Right renal pelvis (tissue), 4 donors: ENCODE measurements at places on chromosomes 5 and 9. TPM values are rescaled to one million over a fixed set of nuclear protein-coding genes. Genes with fewer than 3 reads are reported as not detected.
A peak's percentile ranks its signal among the peaks of the same experiment; 100 is the strongest.

DNA sequence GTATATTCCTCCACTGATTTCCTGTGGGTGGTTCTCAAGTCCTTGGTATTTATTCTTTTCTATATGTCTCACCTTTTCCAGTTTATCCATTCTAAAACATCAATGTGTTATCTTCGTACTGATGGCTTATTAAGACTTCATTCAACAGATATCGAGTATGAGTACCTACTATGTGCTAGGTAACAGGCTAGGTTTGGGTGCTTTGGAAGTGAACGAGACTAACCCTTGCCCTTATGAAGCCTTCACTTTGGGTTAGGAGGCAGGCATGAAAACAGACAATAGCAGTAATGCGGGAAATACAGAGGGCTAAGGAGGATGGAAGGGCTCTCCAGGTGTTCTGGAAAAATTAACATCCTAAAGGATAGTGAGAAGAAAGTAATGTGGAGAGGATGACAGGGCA lies 53.4 kb downstream of the AQP7 start:
- DNase-seq = no peak

CD74 gene
- 288 TPM for polyA plus RNA-seq

- no peak for DNase-seq
Observed at GRCh38 chr5:39079147-39079546, 4.9 kb upstream of the RICTOR start.

CACNA1B gene
- polyA plus RNA-seq = 0.39 TPM

FAM78A gene
- 3.2 TPM for polyA plus RNA-seq

DNA sequence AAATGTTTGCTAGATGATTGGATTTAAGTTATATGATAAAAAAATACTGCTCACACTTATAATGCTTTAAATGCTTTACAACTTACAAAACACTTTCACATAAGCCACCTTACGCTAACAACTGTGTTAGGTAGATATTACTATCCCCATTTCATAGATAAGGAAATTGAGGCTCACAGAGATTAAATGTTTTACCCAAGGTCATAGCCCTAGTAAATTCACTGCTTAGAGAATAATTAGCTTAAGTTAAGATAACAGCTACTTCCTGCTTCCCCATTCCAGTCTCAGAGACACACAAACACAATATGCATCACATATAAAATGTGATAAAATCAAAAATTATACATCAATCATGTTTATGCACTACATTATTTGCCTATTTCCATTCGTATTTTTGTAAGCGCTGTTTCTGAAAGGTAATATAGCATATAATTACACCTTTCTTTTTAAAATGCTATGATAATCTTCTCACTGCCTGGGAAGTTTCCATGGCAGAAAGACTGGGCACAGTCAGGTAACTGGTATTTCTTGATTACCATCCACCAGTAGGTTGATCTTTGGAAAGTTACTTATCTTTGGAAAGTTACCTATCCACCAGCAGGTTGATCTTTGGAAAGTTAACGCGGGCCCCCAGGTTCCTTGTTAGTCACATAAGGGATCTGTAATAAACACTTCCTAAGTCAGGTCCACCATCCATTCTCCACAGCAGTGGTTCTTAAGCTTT lies 101.1 kb downstream of the NFIB start:
- no peak for DNase-seq

GRCh38 chr5:133706506-133707430 lies 94.4 kb upstream of the FSTL4 start:
- no peak for DNase-seq

DNA sequence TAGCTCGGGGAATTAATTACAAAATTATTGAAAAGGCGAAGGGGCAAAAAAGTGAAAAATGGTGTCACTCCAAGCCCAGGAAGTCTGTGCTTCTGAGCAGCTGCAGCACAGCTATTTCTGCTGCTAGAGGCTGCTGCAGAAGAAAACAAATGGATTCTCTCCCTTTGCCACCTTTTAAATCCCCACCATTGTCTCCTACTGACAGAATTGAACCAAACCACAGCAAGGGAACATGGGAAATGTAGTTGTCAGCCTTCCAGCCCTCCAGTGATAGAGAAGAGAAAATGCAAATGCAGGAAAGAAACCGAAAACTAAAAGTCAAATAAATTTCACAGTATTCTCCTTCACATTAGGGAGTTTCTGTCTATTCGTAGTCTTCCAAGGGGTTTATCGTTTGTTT lies 33.4 kb upstream of the CDC42SE2 start:
- DNase-seq = no peak

SLC45A2 gene
- 0.55 TPM for polyA plus RNA-seq

DNA sequence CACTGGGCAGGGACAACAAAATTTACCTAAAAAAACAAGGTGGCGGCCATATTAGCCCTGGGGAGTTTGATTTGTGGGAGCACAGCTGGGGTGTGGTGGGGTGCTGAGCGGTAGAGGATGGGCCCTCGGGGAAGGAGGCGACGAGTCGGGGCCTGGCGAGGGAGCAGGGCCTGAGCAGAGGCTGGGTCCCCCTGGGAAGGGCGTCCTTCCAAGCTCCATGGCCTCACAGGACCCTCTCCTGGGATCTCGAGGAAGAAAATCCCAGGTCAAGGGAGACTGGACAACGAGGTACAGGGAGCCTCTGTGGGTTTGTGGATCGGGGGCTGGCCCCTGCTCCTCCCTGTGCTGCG lies 165.5 kb downstream of the CACNA1B start:
- DNase-seq = no peak

DNA sequence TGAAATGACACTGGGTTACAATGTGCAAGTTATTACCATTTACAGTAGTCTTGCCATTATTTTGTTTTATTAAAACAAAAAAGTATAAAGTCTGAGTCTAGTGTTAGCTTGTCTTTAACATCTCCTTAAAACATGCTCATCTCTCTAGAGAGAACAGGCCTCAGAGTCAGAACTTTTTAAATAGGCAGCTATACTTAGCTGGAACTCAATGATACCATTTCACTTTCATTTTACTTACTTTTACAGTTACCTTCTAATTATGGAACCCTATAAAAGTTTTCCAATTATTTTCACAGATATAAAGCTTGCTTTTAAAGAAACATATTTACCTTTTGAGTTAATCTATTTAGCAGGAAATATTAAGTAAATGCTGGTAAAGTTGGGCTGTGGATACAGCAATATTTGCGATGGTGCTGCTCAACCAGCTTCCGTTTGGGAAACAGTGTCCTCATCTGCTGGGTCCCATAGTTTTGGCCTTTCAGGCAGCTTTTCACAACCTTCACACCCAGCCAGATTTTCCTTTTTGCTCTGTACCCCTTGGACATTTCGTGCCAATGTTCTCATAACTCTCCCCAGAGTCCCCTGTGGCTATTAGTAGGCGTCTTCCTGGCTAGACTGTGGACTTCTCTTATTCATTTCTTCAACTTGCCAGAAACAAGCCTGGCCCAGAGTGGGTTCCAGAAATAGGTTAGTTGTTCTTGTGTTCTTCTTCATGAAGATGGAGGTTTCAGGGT lies 36.3 kb upstream of the UBTD2 start:
- no peak for DNase-seq

DNA sequence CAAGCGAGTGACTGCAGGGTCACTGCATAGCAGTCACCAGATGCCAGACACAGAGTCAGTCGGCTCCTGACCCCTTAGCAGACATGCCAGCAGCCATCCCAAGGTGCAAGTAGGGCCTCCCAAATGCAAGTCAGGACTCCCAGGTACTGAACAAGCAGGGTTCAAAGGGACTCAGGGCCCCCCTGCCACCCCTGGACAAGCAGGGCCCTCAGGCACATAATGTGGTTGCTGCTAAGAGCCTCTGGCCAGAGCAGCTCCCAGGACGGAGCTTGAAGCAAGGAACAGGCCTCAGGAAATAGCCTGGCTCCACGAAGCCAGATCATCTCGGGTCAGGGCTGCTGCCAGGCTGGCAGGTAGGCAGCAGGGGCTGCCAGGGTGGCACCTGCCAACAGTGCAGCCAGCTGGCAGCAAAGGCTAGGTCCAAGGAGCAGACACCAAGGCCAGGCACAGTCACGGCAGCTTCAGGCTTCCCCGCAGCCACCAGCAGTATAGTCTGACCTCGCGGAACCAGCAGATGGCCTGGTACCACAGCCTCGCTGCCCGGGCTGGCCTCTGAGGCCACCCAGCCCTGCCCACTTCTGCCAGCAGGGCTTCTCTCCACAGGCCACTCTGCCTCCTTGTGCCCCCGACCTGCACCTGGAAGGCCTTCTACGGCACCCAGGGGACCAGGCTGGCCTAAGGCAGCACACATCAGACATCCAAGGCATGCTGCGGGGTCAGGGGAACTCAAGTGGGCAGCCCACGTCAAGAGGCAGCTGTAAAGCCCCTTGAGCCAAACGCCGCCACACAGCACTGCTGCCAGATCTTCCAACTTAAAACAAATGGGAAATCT lies 7.4 kb downstream of the EEIG1 start:
- no peak for DNase-seq

RETREG1 gene
- 35.4 TPM for polyA plus RNA-seq

GRCh38 chr9:18489861-18490260 lies 15.9 kb downstream of the ADAMTSL1 start:
- no peak for DNase-seq

DNA sequence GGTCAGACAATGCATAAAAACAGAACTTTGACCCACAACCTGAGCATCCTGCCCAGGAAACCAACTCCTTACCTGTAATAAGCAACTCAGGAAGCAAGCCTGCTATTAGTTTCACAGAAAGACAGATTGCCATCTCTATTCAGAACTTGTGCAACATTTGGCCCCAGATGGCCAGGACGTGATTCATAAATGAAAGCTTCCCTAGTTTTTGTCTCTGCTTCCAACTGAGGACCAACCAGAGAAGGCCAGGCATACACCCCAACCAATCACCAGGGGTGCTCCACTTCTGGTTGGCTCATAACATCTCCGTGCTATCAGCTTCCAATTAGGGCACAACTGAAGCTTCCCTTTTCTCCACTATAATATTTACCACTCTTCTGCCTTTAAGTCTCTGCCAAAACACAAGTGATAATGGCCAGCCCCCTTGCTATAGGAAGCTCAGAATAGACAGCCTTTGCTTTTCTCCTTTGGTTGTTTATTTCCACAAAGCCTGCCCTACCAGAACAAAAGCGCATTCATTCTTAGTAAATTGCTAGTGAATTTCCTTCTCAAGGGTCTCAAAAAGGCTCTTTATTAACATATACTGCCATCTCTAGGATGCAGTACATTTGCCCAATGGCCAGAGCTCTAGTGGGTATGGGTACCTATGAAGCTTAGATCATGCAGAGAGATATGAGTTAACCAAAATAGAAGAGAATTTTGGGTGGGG lies 289.7 kb upstream of the DAP start:
- DNase-seq = no peak

GRCh38 chr5:146450002-146450401 lies 2.9 kb downstream of the TCERG1 start:
- no peak for DNase-seq

GRCh38 chr5:61866930-61867329 lies 439.1 kb upstream of the KIF2A start:
- no peak for DNase-seq

- DNase-seq = no peak
Observed at GRCh38 chr5:37112383-37112991, 136.7 kb downstream of the CPLANE1 start.

DNA sequence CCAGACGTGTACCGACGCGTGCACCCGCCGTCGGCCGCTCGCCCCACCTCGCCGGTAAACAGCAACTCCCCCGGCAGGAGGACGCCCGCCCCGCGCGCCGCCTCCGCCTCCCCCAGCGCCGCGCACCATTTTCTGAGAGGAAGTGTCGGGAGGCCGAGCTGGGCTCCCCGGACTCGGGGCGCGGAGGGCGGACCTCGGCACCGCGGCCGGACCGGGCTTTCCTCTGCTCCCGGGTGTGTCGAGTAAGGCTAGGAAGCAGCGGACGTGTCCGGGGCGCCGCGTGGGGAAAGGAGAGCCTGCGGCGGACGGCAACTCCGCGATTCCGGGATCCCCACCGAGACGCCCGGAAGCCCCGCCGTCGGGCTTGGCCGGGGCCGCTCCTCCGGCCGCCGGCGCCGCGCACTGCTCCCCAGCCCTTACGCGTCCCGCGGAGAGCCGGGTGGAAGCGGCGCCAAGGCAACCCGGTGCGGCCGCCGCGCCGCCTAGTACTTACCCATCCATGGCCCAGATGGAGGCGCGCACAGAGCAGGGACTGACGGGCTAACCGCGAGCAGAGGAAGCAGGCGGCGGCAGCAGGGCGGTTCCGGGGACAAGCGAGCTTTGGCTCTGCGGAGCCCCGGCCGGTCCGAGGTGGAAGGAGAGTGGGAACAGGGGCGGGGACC lies at the start of gene PTBP3:
Gene PTBP3 (minus strand): TSS at position 643 of the 662 bp plus-strand sequence. CDS start 35,754 bp downstream, outside the sequence.
- DNase-seq = peak; percentile 53

DNA sequence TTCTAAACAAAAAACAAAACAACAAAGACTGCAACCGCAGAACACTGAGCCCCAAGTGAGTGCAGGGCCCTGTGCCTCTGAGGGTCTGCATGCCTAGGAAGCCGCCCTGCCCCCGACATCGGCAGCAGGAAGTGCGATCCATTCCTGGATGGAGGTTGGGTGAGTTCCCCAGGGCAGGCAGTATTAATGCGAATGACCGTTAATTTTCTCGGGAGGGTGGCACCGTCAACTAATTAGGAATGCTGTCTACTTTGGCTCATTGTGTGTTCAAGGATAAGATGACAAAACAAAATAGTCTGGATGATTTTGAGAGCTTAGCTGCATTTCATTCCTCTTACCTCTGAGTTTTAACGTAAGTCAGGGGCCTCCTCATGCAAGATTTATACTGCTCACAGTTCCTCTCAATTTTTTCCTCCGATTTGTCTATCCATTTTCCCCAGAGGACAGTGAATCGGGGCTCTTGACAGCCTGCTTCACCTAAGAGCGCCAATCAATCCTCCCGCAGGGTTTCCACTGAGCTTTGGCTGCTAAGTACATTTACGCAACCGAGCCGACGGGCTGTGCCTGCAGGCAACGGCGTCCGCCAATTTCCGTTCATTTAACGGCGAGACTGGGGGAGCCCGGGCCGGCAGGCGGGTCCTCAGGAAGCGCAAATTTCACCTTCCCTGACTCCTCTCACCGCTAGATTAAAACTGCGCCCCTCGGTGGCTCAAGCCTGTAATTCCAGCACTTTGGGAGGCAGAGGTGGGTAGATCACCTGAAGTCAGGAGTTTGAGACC lies 2.9 kb upstream of the NXNL2 start:
- no peak for DNase-seq

MAP1B gene
- 13.1 TPM for polyA plus RNA-seq

ARHGEF28 gene
- 49.2 TPM for polyA plus RNA-seq

GPR150 gene
- not detected for polyA plus RNA-seq

ATP10B gene
- 0.53 TPM for polyA plus RNA-seq

PGGT1B gene
- polyA plus RNA-seq = 35.6 TPM

- no peak for DNase-seq
Observed at GRCh38 chr9:88898039-88898720, 93.1 kb upstream of the S1PR3 start.

DNA sequence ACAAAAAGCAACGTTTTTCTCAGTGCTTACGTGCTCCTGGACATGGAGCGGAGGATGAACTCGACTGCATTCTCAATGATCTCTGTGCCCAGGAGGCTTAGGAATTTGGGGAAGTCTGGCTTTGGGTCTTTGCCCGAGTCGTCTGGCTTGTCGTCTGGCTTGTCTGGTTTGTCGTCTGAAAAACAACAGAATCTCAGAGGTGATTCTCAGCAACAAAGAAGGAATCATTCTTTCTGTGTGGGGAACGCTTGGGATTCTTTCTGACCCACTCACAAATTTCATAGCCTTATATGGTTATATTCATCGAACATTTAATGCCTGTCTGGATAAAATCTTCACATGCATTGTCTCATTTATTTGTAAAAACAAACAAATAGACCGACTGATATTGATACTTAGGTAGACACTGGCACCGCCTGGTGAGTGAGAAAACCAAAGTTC lies 4.7 kb downstream of the C5orf46 start:
- DNase-seq = no peak

GRCh38 chr5:140351609-140352334 lies 5.4 kb upstream of the HBEGF start:
- no peak for DNase-seq

PCDHB14 gene
- polyA plus RNA-seq = 8.7 TPM

ARL15 gene
- 36.5 TPM for polyA plus RNA-seq

- DNase-seq = no peak
Observed at GRCh38 chr9:126947529-126947928, 32.9 kb downstream of the RALGPS1 start.

C5orf46 gene
- not detected for polyA plus RNA-seq
